ENCODE measurements at places on chromosomes 4 and X.

DNA sequence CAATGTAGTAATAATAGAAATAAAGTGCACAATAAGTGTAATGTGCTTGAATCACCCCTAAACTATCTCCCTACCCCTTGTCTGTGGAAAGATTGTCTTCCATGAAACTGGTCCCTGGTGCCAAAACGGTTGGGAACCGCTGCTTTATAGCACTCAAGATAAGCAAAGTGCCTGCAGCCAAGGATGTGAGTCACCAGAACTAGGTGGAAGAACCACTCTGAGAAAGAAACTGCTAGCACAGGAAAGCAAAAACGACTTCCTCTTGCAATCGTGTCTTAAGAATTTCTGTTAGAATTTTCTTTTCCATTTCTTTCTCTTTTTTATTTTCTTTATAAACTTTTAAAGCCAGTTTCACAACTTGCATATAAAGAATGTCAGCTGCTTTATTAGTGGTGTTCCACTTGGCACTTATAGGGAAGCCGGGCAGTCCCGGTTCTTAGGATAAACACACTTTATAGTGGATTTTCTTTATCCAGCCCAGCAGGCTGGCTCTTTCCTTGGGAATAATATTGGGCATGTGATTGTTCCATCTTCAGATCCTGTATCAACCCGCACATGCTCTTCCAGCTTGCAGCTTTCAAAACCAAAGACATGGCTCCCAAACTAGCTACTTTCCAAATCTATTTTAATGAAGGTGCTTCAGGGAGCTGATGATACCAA, 32.3 kb upstream of the CXCL8 start:
- DNase-seq = peak; percentile 90

- DNase-seq = peak; percentile 96
Observed at GRCh38 chrX:150575419-150575814, 7.0 kb downstream of the MTM1 start.

DNA sequence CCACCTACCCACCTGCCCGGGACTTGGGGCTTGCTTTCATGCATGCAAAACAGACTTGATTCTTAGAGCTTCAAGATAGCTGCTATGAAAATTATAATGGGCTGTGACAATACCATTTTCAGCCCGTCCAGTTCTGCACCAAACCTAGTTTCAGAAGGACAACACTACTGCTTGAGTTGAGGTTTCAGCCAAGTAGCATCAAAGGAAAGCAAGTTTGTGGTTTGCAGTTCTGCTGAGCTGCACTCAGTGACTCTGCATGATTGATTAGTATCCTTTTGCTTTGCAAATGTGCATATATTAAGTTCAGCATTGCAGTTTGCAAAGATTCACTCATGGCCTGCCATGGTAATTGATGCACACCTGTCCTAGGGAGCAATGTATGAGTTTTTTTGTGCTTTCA, 442.7 kb downstream of the RPA4 start:
- no peak for DNase-seq

DNA sequence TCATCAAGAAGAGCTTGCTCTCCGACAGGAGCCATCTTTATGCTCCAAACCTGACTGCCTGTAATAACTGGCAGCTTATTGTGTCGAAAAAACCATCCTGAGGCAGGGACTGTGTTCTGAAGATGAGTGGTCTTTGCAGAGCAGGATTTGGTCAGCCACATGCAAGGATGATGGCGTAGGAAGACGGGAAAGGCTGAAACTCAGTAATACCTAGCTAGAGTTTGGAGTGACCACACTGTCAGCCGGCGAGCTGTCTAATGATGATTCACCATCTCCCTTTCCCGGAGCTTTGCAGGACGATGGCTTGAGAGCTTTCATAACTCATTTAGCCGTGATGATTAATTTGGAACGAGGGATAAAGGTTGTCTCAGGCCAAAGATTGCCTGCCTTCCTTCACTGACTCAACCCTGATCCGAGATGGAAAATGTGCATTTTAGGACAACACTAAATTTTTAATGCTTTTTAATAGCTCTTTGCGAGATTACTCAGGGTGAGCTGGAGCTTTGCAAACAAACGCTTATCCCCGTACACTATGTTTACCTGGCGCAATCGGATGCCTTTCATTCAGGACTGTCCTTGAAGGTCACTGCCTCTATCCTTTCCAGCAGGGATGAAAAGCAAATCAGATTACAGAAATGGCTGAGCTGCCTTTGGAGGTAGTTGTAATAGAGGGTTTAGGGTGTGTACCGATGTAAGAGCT, 288.5 kb downstream of the ASMT start:
- DNase-seq = peak; percentile 27

DNA sequence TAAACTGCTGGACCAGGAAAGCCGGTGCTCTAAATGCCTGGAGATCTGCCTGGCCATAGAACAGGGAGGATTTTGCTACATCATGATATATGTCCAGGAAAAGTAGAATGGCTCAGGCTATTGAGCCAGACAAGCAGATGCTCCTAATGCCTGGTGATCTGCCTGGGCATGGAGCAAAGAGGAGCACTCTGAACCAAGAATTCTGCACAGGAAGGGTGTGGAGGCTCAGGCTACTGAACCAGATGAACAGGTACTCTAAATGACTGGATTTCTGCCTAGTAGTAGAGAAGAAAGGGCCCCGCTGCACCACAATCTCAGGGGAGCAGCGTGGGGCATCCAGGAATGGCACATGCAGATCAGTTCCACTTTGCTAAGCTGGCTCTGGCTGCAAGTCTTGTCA, 607.9 kb downstream of the ANKRD50 start:
- DNase-seq = peak; percentile 89

GRCh38 chr4:159367781-159368080, 264.9 kb downstream of the RAPGEF2 start:
- no peak for DNase-seq

- no peak for DNase-seq
Observed at GRCh38 chr4:102563000-102563399, 61.8 kb downstream of the NFKB1 start.

- DNase-seq = no peak
Observed at GRCh38 chrX:68980906-68981616, 152.2 kb downstream of the EFNB1 start.

All from epithelial cell of esophagus (primary cell).